ENCODE measurements at places on chromosomes 7 and 10. TPM values are rescaled to one million over a fixed set of nuclear protein-coding genes. Genes with fewer than 3 reads are reported as not detected.

The TRPV6 gene
- polyA plus RNA-seq: not detected

The NANOS1 gene
- polyA plus RNA-seq: 1.7 TPM

The FOXP2 gene
- polyA plus RNA-seq: not detected

The TBX20 gene
- 1.3 TPM for polyA plus RNA-seq

The TRIM74 gene
- polyA plus RNA-seq: 0.62 TPM

The MIOS gene
- 20.3 TPM for polyA plus RNA-seq

The OPN4 gene
- not detected for polyA plus RNA-seq

The DYDC2 gene
- polyA plus RNA-seq: 0.13 TPM

The TTYH3 gene
- 35.9 TPM for polyA plus RNA-seq

All from A549 (cell line).